NCI-H1436 treated with DMSO at 0.1 percent for 48 hours (cell line): ENCODE measurements at places on chromosomes 16 and 17.

GRCh38 chr16:11129378-11129781 lies 126.6 kb downstream of the SOCS1 start:
- no peak for DNase-seq

DNA sequence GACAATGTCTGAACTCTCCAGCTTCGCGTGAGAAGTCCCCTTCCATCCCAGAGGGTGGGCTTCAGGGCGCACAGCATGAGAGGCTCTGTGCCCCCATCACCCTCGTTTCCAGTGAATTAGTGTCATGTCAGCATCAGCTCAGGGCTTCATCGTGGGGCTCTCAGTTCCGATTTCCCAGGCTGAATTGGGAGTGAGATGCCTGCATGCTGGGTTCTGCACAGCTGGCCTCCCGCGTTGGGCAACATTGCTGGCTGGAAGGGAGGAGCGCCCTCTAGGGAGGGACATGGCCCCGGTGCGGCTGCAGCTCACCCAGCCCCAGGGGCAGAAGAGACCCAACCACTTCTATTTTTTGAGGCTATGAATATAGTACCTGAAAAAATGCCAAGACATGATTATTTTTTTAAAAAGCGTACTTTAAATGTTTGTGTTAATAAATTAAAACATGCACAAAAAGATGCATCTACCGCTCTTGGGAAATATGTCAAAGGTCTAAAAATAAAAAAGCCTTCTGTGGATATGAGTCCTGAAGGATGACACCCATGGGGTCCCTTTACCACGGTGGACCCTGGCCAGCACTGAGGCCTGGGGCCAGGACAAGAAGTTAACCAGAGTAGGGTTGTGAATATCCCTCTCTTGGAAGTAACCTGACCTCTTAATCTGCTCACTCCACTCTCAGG lies 10.5 kb upstream of the ITGAD start:
- no peak for DNase-seq

- DNase-seq = no peak
These were observed 8.8 kb downstream of the JUP start for GRCh38 chr17:41777574-41778188.

DNA sequence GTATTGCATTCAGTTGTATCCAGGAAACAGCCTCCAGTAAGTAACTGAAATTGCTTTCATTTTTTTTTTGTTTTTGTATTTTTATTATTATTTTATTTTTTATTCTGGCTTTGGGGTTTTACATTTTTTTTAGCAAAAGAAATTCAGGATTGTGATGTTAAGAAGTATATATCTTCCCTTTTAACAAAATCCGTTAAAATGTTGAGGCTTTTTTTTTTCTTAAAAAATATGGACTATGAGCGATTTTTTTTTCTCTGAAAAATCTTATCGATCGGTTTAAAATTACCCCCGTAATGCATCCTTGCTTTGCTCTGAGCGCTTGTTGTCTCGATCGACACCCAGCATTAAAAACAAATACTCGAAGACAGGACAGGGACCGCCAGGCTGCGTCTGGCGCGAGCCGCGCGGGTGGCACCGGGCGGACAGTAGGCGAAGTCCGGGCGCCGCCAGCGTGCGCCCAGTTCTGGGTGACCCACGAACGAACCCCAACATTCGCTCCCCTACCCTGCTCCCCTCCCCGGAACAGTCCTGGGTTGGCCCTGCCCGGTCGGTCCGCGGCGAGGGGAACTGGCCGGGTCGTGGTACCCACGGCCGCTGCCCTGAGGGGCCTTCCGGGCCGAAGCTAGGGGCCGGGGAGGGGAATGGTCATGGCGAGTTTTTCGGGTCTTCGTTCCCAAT lies 482 bp downstream of the BAHCC1 start:
- no peak for DNase-seq

DNA sequence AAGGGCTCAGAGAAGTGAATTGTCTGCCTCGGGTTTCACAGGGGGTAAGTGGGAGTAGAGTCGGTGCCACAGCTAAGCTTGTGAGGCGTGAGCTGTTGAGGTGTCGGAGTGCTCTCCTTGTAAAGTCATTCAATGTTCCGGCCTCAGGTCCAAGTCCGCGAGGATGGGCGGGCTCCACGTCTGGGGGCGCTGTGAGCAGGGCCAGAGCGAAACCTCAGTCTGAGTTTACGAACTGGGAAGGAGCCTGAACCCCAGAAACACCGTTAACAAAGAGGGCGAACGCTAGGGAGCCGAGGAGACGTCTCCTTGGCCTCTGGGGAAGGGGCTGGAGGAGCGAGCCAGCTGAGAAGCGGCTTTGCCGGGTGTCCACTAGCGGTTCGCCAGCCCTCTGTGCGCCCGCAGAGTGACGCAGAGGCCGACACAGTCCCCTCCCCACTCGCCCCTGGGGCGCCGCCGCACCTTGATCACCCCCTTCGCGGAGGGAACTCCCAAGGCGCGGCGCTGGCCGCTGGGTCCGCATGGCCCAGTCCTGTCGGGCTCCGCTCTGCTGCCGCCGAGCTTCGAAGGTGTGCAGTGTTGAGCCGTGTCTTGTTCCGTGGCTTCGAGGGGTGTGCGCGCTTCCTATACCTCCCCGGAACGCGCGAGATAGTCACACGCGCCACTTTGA lies 4.9 kb downstream of the IRX3 start:
- no peak for DNase-seq

GRCh38 chr16:79097771-79098170 lies 502.8 kb downstream of the MAF start:
- no peak for DNase-seq

GRCh38 chr17:14341866-14342265 lies 41.0 kb downstream of the HS3ST3B1 start:
- DNase-seq = no peak

DNA sequence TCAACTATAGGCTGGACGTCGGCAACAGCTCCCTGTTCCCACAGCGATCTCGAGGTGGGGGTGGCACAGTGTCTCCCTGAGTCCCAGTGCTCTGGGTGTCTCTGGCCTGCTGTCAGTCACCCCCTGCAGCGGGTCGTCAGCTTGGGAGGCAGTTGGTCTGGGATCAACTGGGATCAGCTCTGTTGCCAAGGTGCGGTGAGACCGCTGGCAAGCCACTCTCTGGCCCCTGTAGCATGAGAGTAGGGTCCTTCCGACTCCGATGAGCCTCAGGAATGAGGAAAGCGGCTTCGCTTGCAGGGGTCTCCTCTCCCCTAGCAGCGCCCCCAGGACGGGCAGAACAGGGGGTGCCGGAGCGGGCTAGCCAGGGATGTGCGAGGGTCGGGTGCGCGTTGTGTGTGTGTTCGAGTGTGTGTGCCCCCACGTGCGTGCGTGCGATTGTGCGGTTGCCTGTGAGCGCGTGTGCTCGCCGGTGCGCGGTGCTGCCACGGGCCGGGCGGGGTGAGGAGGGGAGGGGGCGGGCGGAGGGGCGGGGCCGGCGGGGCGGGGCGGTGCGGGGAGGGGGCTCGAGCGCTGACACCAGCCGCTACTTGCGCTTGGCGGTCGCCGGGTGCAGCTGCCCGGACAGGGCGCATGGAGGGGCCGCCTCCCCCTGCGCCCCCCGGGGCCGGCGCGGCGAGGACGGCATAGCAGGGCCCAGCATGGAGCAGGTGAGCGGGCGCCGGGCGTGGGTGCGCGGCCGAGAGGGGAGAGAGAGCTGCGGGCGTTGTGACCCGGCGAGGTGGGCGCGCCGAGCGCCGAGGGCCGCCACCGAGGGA lies 9.4 kb upstream of the ARHGAP23 start:
- DNase-seq = no peak

DNA sequence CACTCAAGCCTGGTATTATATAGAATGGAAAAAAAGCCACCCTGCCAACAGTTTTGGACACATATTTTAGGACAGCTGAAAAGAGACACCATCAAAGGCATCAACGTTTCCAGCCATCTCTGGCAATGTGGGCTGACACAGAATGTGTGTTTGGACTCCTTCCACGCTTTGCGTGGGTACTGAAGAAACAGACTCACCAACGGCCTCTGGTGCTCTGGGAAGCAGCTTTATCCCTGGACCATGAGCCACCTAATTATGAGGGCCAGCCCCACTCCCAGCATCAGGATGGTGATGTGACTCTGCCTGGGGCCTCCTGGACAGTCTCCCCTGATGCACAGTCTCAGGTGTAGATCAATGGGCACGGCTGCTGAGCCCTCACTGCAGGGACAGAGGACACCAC lies 27.9 kb downstream of the CCDC57 start:
- no peak for DNase-seq

- no peak for DNase-seq
These were observed 21.1 kb downstream of the GAS7 start for GRCh38 chr17:10177131-10177912.

DNA sequence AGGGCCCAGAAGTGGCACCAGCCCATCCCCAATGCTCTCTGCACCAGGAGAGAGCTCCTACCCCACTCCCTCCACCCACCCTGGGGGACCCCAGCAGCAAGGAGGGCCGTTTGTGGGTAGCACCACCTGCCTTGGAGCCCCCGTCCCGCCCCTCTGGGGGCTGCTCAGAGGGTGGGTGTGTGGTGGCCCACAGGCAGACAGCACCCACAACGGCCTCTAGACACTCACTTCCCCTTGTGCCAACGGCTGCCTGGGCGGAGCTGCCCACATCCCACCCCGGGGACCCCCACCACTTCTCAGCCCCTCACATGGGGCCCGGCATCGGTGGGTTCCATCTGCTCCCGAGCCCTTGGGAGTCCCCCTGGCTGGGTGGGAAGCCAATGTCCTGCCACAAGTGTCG lies 33.3 kb downstream of the BAHCC1 start:
- no peak for DNase-seq

GRCh38 chr17:70310221-70310672 lies 140.9 kb downstream of the KCNJ2 start:
- DNase-seq = no peak

- no peak for DNase-seq
These were observed 64.1 kb downstream of the ASIC2 start for GRCh38 chr17:33229028-33229427.

DNA sequence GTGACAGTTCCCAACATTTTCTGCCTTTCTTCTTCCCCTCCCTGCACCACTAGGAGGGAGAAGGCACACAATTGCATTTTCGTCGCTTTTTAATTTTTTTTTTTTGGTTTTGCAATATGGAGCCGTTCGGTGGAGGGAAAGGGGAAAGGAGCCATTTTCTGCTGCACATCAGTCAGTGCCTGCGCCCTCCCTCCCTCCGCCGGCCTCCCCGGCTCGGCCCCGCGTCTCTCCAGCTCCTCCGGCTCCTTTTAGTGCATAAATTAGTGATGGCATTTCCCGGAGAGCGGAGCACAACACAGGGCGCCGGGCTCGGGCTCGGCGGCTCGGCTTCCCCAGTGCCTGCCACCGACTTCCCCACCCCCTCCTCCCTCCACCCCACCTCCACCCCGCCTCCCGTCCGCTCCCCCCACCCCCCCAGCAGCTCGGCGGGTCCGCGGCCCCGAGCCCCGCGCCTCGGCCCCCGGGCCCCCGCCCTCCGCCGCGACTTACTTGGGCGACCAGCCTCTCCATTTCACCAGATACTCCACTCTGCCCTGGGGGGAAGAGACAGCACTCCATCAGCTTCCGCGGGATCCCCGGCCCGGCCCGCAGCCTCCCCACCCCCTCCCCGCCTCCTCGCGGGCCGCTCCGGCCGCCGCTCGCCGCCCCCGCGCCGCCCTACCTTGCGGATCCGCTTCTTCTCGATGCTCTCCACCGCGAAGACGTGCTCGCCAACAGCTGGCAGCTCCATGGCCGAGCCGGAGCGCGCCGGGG lies 542 bp downstream of the CBX4 start:
- no peak for DNase-seq

- no peak for DNase-seq
These were observed 121.8 kb upstream of the COX10 start for GRCh38 chr17:13947499-13947898.

DNA sequence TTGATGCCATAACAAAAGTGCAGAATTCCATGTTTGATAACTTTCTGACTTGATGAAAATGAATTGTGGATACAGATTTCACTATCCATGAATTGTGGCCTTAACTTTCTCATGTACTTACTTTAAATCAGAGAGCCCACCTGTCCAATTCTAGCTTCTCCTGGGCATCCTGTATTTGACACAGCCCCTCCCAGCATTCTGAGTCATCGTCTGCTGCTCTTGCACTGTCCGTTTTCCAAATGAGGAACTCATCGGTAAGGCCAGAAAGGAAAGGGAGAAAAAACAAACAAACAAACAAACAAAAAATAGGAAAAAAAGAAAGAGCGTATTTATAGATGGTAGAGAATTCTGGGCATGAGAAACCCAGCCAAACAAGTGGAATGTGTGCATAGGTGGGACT lies 361.6 kb downstream of the WWOX start:
- DNase-seq = no peak

DNA sequence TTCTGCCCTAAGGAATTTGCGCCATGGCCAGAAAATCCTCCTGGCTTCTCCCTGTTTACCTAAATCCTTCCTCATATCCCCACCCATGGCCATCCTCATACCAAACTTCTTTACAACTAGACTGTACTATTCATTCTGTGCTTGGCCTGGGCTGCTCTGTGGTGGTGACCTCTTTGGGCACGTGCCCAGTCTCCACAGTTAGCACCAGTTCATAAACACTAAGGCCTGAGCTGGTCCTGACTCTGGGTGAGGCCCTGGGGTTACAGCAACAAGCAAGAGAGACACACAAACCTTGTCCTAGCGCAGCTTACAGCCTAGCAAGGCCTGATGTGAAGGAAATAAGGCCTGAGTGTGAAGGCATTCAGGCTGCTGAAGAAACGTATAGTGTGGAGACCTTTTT lies 3.1 kb upstream of the ATXN7L3 start:
- DNase-seq = no peak

GRCh38 chr17:50451943-50452629 lies 16.6 kb downstream of the CHAD start:
- no peak for DNase-seq

GRCh38 chr16:20902426-20902825 lies 1.9 kb downstream of the LYRM1 start:
- no peak for DNase-seq

DNA sequence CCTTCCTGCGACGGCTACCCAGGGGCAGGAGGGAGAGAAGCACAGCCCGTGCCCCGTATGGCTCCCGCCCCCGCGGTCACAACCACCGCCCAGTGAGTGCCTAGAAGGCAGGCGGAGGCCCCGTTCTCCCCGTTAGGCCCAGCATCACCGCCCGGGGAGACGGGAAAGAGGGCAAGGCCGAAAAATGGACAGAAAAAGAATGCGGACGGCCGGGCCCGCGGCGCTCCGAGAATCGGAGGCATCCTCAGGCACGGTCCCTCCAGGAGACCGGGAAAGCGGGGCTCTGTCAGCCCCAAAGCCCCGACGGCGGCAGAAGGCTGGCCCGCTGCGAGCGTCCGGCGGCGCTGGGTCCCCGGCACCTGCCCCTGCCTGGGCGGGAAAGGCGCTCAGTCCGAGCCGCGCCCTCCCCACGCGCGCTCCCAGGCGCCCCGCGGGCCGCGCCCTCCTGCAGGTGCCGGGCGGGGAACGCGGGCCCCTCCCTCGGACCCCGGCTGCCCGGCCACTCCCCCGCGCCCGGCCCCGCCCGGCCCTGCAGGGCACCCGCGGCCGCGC lies 407 bp downstream of the MCRIP1 start:
- DNase-seq = no peak
